GM13977 (cell line): ENCODE measurements at places on chromosomes 12 and 14.

GRCh38 chr14:102140027-102140749, 491 bp downstream of the WDR20 start:
- DNase-seq: peak; percentile 37

DNA sequence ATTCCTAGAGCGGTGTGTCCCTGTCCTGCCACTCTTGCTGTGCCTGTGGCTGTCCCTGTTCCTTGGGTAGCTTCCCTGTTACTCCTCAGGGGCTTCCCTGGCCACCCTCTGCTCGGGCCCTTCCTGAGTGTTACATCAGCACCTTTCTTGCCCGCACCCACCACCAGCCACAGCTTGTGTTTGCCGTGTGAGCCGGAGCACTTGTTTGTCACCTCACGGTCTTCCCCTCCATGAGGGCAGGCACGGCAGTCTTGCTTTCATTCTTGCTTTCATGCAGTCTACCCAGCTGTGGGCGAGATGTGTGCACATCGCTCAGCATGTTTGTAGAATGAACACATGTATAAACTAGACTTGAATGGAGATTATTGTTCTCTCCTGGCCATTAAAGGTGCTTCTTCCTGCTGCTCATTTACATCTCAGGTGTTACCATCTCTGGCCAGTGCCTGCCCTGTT, 42.0 kb downstream of the TRAF3 start:
- DNase-seq: peak; percentile 71

DNA sequence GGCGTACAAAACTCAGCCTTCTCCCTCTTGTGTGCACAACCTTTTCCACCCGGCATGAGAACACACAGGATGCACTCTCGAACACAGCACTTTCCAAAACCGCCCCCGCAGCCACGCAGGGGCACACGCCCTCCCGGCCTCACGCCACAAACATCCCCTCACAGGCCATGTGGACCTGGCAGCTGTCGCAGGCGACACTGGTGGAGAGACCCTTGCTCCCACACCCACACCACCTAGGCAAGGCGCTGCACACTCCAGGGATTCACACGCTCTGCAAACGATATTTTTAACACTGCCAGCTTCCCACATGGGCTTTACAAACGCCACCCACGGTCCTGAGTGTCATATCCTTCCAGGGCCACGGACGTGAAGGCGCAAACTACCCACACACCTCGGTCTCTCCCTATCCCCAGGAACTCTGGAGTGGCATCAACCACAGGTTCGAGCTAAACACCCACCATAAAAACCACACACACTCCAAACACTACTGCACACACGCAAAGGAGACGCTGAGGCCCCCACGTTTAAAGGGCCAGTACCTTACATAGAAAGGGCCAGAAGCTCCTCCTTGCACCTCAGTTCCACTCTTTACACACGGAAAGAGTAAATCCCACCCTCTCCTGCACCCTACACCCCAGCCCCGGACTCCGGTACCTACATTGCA, 12.4 kb upstream of the ITGB7 start:
- peak; percentile 85 for DNase-seq

DNA sequence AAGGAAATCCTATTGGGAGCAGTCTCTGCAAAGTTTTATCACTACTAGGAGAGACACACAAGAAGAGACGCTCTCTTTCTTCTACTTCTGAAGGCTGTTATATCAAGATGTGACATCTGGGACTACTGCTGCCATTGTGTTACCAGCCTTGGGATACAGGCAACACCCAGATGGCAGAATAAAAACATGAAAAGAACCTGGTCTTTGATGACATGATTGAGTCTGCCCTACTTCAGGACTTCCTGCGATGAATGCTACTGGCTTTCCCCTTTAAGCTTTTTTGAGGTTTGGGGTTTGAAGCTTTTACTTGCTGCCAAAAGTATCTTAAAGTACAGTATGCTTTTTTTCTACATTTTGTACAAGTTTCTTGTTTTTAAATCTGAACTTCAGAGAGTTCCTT, 29.2 kb upstream of the TRHDE start:
- no peak for DNase-seq

- no peak for DNase-seq
Measured at GRCh38 chr14:101735453-101735852, 26.1 kb upstream of the PPP2R5C start.
